ENCODE measurements at places on chromosomes 11 and 22. TPM values are rescaled to one million over a fixed set of nuclear protein-coding genes. Genes with fewer than 3 reads are reported as not detected.

Gene POLR3H
- total RNA-seq = 13.3 TPM

Gene GGTLC2
- total RNA-seq = not detected

Gene ARHGAP20
- total RNA-seq = 1.3 TPM

Gene CD3G
- total RNA-seq = 5.7 TPM

Gene KRTAP5-9
- total RNA-seq = not detected

Gene OSM
- 0.20 TPM for total RNA-seq

Gene PHOX2A
- not detected for total RNA-seq

Gene HBE1
- not detected for total RNA-seq

Gene ARHGAP8
- 0.42 TPM for total RNA-seq

Gene PIH1D2
- total RNA-seq = 1.2 TPM

Gene SLC17A6
- total RNA-seq = not detected

Gene CNTF
- 0.53 TPM for total RNA-seq

Gene APOA1
- total RNA-seq = 14.0 TPM

Gene ARHGEF12
- total RNA-seq = 79.5 TPM

Data from heart right ventricle (tissue), 16 donors.